Uterus (tissue), 4 donors: ENCODE measurements at places on chromosomes 2 and 18.

GRCh38 chr2:234494361-234495250 is 2.3 kb downstream of the ARL4C start:
- DNase-seq = no peak

DNA sequence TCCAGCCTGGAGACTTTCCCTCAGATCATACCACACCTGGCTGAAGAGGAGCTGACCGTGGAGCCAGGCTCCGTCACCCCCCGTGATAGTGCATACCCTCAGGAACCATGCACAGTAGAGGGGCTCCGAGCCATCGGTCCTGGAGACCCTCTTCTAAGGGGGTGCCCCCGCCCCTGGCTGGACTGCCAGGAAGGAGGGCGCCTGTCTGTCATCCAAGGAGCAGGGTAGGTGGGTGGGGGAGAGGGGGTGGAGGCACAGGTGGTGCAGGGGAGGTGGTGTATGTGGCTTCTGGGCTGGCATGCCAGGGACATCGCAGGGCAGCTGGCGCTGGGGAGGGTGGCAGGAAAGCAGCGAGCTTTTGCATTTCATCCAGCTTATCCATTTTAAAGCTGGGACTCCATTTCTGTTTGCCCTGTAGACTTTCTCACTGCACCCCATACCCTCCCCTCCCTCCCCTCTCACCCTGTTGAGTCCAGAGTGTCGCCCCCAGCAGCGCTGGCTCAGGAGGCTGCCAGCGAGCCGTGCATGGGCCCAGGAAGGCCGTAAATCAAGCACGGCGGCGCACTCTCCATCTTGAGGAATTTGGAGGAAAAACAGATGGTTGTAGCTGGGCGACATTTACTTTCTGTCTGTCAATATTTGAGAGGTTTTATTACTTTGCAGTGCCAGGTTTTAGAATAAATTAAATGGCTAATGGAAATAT is 56.2 kb upstream of the HS6ST1 start:
- DNase-seq = no peak

- no peak for DNase-seq
These were observed 124.8 kb upstream of the TACR1 start for GRCh38 chr2:75324141-75324540.

DNA sequence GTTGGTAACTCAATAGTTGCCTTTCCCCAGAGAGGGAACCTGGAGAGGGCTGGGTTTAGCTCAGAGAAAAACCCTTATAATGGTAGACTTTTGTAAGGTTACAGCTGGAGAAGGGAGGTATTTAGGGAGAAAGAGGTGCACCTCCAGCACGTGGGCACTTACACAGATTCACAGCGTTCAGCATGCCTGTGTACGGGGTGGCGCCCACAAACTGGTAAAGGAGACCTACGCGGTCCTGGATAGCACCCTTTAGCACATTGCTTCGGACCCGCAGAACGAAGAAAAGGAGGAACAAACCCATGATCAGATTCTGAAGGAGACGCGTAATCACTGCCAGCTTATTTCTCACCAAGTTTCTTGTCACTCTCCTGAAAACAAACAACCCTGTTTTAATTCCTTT is 14.9 kb downstream of the ABCG5 start:
- no peak for DNase-seq

GRCh38 chr2:30041884-30042283 is 104.9 kb upstream of the YPEL5 start:
- DNase-seq = no peak

DNA sequence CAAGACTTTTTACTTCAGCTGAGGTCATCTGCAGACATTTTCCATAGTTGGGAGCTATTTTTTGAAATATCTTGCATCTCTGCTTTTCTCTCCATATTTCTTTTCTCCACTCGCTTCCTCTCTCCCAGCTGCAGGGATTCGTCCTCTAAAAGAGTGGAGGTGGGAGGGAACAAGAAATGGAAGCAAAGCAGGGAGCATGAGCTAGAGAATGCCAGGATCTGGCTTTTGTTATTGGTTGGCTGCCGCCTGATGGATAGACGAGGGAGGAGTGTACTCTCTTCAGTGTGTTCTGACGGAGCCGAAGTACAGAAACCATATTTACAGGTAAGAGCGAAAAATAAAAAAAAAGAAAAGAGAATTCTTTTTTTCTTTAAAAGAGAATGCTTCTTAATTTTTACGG is at the start of gene CSRNP3:
TSS of gene CSRNP3 (plus strand) at position 282 of the 400 bp plus-strand sequence. CDS start 125,368 bp downstream, outside the sequence.
- DNase-seq = peak; percentile 64

DNA sequence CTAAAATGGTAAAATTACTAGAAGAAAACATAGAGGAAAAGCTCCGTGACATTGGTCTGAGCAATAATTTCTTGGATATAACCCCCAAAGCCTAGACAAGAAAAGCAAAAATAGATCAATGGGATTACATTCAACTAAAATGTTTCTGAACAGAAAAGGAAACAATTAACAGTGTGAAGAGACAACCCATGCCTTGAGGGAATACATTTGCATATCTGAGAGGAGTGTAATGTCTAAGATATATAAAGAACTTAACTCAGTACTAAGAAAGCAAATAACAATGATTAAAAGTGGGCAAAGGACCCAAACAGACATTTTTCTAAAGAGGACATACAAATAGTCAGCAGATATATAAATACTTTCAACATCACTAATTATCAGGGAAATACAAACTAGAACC is 206.2 kb downstream of the VAPA start:
- no peak for DNase-seq

DNA sequence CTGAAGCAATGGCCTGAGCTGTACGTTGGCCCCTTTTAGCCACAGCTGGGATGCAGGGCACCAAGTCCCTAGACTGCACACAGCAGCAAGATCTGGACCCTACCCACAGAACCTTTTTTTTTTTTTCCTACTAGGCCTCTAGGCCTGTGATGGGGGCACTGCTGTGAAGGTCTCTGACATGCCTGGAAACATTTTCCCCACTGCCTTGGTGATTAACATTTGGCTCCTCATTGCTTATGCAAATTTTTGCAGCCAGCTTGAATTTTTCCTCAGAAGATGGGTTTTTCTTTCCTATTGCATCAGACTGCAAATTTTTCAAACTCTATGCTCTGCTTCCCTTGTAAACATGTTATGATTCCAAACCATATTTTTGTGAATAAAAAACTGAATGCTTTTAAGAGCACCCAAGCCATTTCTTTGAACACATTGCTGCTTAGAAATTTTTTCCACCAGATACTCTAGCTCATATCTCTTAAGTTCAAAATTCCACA is 33.5 kb downstream of the PDE1A start:
- DNase-seq = no peak

- DNase-seq = no peak
These were observed 129.6 kb downstream of the NRXN1 start for GRCh38 chr2:50902365-50902764.

DNA sequence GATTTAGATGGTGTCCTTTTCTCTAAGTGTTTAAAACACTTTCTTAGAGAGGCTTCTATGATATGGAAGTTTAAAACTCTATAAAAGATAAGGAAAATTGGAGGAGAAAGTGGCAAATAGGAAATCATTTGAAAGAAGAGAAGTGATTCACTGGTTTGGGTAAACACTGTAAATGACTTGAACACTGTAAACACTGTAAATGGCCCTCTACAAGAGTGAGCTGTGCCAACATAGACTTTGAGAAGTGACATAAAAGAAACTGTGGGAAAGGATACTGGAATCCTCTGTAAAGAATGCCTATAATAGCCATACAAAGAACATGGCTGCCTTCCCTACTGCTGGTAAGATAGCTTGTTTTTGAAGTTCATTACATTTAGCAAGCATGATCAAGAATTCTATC is 210.9 kb upstream of the SIX3 start:
- no peak for DNase-seq

DNA sequence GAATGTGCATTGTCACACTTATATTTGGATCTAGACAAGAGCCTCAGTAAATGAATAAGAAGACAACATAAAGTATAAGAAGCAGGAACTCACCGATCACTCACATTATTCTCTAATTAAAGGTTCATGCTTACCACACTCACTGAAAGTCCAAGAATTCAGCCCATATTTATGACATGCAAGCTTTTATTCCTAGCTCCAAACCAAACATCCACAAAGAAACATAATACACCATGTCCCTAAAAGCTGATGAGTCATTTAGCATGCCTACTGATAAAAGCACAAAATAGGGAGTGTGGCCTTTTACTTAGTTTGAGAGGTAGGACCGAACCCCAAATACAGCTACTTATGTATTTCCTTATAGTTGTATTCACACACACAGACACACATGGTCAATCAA is 1094.6 kb upstream of the CDH2 start:
- no peak for DNase-seq

DNA sequence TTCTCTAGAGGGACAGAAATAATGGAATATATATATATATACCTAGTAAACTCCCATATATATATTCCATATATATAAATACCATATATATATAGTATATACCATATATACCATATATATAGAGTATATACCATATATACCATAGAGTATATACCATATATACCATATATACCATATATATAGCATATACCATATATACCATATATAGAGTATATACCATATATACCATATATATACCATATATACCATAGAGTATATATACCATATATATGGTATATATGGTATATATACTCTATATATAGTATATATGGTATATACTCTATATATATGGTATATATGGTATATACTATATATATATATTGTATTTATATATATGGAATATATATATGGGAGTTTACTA is 62.0 kb upstream of the CAVIN2 start:
- DNase-seq = no peak

DNA sequence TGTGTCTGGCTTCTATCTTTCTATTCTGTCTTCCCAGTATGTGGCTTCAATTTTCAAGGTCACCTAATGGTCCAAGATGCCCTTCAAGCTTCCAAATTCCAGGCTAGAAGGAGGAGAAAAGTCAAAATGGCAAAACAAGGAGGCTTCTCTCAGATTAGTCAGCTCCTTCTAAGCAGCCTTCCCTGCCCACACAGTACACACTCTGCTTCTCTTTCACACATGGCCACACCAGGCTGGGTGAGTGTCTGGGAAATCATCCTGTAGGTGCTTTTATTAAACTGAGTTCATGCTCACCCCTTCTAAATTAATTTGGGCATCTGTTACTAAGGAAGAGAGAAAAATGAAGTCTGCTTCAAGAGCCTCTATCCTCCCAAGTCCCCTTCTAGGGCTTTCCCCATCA is 277.2 kb upstream of the MGAT5 start:
- no peak for DNase-seq

GRCh38 chr2:4420032-4420431 is 716.7 kb downstream of the DCDC2C start:
- DNase-seq = no peak

- no peak for DNase-seq
These were observed 615.8 kb upstream of the SYT4 start for GRCh38 chr18:43893001-43893637.
